ENCODE measurements at places on chromosomes 11 and 22.

DNA sequence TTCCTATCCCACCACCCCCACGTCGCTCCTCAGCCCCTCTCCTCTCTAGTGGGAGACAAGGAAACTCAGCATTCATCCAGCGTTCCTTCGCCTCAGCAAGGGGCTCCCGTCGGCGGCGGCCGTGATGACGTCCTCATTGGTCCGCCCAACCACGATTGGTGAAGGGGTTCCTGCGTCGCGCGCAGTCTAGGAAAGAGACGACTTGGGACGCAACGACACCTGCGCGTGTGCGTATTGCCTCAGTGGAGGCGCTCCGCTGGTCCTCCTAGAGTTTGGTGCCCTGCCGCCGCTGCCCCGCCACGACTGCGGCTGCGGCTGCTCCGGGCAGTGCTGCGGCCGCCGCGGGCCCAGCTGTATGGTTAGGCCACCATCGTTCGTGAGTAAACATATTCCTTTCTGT, 56.6 kb downstream of the CCDC81 start:
- H3K4me1 ChIP-seq, result no peaks in the 10 kb centered on the region
- no peak overlapping the region for H3K27ac ChIP-seq
- peaks cover 5% of the 10 kb centered on the region for H3K36me3 ChIP-seq
- no peak for DNase-seq
- no peaks in the 10 kb centered on the region for H3K27me3 ChIP-seq

- no peak overlapping the region for H3K4me3 ChIP-seq
- DNase-seq, result no peak
- H3K4me1 ChIP-seq, result peaks cover 2% of the 10 kb centered on the region
- no peaks in the 10 kb centered on the region for H3K27me3 ChIP-seq
Measured at GRCh38 chr11:1928891-1929541, 9.5 kb downstream of the TNNT3 start.

- peaks cover 42% of the 10 kb centered on the region for H3K4me1 ChIP-seq
- no peak overlapping the region for H3K27ac ChIP-seq
- peaks cover 25% of the 10 kb centered on the region for H3K36me3 ChIP-seq
Measured at GRCh38 chr22:29380856-29381255, 7.5 kb downstream of the AP1B1 start.

DNA sequence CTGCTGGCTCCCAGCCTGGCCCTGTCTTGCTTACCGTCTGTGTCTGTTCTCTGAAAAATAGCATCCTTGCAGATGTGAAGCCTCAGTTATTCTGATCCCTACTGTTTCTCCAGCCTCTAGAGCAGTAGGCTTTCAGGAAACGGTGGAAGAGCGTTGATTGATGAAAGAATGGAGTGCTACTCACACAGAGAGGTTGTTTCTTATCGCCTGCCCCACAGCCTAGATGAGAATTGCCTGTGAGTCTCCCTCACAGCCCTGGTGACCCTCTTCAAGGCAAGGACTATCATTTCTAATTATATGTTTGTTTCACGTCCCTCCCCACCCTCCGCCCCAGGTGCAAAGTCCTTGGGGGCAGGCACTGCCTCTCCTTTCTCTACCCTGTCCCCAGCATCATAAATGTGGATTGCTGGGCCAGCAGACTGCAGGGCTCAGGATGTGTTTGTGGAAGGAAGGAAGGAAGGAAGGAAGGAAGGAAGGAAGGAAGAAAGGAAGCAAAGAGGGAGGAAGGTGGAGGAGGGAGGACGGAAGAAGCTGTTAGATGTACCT, 575.3 kb upstream of the B3GAT1 start:
- no peaks in the 10 kb centered on the region for H3K4me1 ChIP-seq
- peaks cover 10% of the 10 kb centered on the region for H3K27me3 ChIP-seq
- no peak overlapping the region for H3K27ac ChIP-seq
- no peaks in the 10 kb centered on the region for H3K36me3 ChIP-seq
- no peak for DNase-seq

DNA sequence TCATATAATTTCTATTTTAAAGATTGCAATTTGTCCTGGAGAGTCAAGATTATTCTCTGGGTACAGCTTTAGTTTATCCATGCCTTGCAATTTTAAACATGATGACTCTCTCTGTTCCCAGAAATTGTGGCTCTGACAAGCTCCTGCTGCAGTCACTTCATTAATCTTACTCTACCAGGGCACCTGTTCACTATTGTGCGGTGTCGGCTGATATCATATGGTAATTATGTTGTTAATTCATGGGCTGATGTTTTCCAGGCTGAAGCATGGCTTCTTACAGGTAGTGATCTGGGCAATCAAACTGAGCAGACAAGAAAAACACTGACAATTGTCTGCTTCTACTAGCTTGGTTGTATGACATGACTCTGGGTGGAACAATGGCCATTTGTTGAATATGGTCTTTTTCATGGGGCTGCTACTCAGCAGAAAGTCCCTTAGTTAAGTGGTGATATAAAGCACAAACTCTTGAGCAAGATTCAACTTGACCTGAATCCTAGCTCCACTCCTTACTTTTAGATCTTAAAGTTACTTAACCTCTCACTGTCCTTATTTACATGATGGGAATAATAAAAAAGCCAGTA, 230.7 kb downstream of the FAT3 start:
- no peak overlapping the region for H3K4me3 ChIP-seq
- H3K27ac ChIP-seq, result no peak overlapping the region
- DNase-seq, result no peak
- no peaks in the 10 kb centered on the region for H3K36me3 ChIP-seq
- H3K4me1 ChIP-seq, result no peaks in the 10 kb centered on the region

- H3K4me1 ChIP-seq, result peaks cover 8% of the 10 kb centered on the region
- no peak for DNase-seq
- no peaks in the 10 kb centered on the region for H3K36me3 ChIP-seq
- H3K4me3 ChIP-seq, result no peak overlapping the region
- H3K27ac ChIP-seq, result no peak overlapping the region
Measured at GRCh38 chr22:35910003-35910769, 118.4 kb downstream of the RBFOX2 start.

DNA sequence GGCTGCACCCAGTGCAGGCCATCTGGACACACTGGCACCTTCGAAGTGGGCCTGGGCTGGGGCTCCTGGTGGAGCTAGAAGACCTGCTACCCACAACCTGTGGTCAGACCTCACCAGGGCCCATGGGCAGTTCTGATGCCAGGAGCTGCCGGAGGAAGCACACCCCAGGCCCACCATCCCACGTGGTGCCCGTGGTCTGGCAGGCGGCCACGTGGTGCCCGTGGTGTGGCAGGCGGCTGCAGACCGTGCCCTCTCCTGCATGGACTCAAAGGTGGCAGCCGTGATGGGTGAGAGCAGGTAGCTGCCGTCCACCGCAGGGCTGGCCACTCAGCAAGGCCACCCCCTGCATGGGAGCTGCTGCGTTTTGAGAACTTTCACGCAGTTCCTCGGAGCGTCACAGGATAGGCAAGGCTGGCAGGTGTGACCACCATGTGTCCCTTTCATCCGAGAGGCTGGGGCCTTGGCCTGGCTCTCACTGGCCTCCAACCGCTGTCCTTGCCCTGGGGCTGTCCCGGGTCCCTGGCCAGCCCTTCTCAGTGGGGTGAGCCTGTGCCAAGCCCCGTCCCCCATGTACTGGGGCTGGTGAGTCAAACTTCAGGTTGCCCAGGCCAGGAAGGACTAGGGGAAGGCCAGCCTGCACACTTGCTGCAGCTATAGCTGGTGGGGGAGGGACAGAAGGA, 3.9 kb upstream of the IL17REL start:
- DNase-seq, result no peak
- no peaks in the 10 kb centered on the region for H3K36me3 ChIP-seq
- peaks cover 25% of the 10 kb centered on the region for H3K4me1 ChIP-seq

- no peak for DNase-seq
- H3K4me1 ChIP-seq, result peaks cover 8% of the 10 kb centered on the region
- no peaks in the 10 kb centered on the region for H3K27me3 ChIP-seq
- no peak overlapping the region for H3K4me3 ChIP-seq
- H3K27ac ChIP-seq, result no peak overlapping the region
- H3K36me3 ChIP-seq, result no peaks in the 10 kb centered on the region
Measured at GRCh38 chr11:35377262-35377661, 42.1 kb downstream of the SLC1A2 start.

- peaks cover 2% of the 10 kb centered on the region for H3K36me3 ChIP-seq
- no peak overlapping the region for H3K4me3 ChIP-seq
- H3K27ac ChIP-seq, result no peak overlapping the region
Measured at GRCh38 chr11:82843057-82843795, 57.0 kb downstream of the PRCP start.

- no peaks in the 10 kb centered on the region for H3K27me3 ChIP-seq
- H3K4me1 ChIP-seq, result no peaks in the 10 kb centered on the region
- no peak for DNase-seq
- H3K4me3 ChIP-seq, result no peak overlapping the region
Measured at GRCh38 chr11:133318221-133318620, 214.1 kb downstream of the OPCML start.

DNA sequence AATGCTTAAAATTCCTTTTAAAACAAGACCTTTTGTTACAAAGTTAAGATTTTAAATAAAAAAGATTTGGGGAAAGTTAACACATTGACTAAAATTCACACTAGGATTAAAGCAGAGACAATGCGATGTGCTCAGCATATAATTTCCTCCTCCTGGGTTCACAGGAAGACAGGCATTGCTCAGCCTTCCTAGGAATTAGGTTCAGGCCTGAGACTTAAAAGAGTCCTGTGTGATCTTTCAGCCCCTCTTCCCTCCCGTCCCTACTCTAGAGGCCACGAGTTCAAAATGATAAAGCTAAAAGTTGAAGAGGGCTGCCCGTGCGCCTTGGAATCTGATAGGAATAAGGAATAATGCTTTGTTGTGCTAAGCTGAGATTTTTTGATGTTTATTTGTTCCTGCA, 218.6 kb downstream of the KIRREL3 start:
- no peak overlapping the region for H3K27ac ChIP-seq
- H3K4me3 ChIP-seq, result no peak overlapping the region
- H3K4me1 ChIP-seq, result no peaks in the 10 kb centered on the region
- no peaks in the 10 kb centered on the region for H3K36me3 ChIP-seq
- DNase-seq, result no peak

- peak; percentile 14 for DNase-seq
- no peaks in the 10 kb centered on the region for H3K27me3 ChIP-seq
- peaks cover 33% of the 10 kb centered on the region for H3K36me3 ChIP-seq
- peaks cover 47% of the 10 kb centered on the region for H3K4me1 ChIP-seq
- peak overlapping the region; percentile 82 for H3K4me3 ChIP-seq
Measured at GRCh38 chr11:44564166-44564565, 1.3 kb upstream of the CD82 start.

DNA sequence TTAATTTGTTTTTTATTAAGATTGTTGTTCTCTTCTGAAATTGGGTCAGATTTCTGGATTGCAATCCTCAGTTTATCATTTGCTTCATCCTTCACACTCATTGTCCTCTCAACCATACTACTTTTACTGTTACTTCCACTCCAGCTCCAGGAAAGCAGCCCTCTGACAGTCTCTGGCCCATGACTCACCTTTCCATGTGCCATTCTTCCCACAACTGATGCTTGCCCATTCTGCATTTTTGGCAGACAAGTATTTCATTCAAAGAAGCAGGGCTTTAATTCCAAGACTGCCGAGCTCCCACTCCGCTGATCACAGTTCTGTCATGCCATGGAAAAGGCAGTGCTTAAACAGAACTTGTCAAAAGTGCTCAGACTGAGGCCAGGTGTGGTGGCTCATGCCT, 139.2 kb downstream of the WNT11 start:
- peaks cover 5% of the 10 kb centered on the region for H3K36me3 ChIP-seq
- no peaks in the 10 kb centered on the region for H3K4me1 ChIP-seq
- H3K27me3 ChIP-seq, result no peaks in the 10 kb centered on the region
- no peak overlapping the region for H3K4me3 ChIP-seq
- no peak for DNase-seq

DNA sequence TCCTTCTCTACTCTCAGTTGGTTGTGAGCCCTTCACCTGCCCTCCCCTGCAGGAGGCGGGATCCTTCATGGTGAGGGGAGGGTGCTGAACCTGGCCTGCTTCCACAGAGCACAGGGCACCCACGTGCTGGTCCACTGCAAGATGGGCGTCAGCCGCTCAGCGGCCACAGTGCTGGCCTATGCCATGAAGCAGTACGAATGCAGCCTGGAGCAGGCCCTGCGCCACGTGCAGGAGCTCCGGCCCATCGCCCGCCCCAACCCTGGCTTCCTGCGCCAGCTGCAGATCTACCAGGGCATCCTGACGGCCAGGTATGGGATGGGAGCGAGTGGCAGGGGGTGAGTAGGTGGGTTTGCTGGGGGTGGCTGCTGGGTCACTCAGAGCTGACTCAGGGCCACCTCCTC, 6.3 kb downstream of the SSH3 start:
- H3K36me3 ChIP-seq, result no peaks in the 10 kb centered on the region
- peaks cover 18% of the 10 kb centered on the region for H3K4me1 ChIP-seq
- H3K27me3 ChIP-seq, result no peaks in the 10 kb centered on the region
- H3K27ac ChIP-seq, result no peak overlapping the region

DNA sequence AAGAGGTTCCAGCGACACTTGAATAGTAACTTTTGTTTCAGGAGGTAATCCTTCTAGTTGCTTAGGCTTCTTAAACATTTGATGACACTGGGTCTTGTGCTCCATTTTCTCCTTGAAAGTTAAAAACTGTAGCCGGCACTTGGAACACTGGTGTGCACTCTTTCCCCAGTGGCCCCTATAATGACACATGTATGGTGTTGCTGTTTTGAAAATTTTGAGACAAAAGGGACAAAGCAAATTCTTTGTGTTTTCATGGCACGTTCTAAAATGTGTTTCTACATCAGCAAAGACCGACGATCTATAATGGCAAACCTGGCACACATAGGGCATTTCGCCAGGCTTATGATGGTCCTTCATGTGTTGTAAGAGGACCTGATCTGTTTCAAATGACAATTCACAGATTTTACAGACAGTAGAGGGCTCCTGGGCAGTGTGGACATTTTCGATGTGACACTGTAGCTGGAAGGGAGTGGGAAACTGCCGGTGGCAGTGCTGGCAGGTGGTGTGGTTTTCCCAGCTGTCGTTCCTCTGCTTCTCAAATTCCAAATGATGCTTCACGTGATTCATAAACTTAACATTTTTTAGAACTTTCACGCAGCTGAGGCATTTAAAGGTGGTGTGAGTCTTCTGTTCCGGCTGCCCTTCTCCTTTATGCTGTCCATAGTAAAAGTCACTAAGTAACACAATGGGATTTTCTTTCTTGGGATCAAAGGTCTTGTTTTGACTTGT, 20.5 kb downstream of the ZNF280B start:
- no peaks in the 10 kb centered on the region for H3K27me3 ChIP-seq
- H3K36me3 ChIP-seq, result peaks cover 20% of the 10 kb centered on the region
- no peak overlapping the region for H3K4me3 ChIP-seq

- no peak overlapping the region for H3K27ac ChIP-seq
- DNase-seq, result no peak
Measured at GRCh38 chr11:9708544-9708943, 44.7 kb downstream of the SWAP70 start.

DNA sequence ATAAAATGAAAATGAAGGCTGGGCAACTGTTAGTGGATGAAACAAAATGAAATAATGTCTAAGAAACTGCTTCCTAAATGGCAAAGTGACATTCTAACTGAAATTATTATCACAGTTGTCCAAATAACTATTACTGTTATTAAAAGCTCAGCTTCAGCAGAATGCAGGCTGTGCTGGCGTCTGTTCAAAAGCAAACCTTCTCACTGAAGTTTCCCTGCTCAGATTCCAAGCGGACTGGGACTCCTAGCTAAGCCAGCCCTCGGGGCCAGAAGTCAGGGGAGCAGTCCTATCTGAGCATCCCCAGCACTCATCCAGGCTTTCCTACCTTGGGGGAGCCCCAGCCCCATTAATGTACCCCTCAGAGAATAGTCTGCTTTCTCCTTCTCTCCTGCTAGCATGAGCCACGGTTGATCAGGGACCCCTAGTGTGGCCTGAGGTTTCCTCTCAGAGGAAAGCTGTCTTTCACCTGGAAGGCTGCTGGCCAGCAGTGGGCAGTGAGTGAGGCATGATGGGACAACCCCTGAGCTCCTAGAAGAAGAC, 1167.3 kb downstream of the TBC1D22A start:
- H3K27ac ChIP-seq, result no peak overlapping the region
- H3K27me3 ChIP-seq, result no peaks in the 10 kb centered on the region
- no peak overlapping the region for H3K4me3 ChIP-seq
- no peaks in the 10 kb centered on the region for H3K4me1 ChIP-seq
- no peaks in the 10 kb centered on the region for H3K36me3 ChIP-seq
